ENCODE measurements at places on chromosomes 7 and 10.

- no peak for DNase-seq
These were observed 374.4 kb downstream of the BBS9 start for GRCh38 chr7:33503736-33504135.

DNA sequence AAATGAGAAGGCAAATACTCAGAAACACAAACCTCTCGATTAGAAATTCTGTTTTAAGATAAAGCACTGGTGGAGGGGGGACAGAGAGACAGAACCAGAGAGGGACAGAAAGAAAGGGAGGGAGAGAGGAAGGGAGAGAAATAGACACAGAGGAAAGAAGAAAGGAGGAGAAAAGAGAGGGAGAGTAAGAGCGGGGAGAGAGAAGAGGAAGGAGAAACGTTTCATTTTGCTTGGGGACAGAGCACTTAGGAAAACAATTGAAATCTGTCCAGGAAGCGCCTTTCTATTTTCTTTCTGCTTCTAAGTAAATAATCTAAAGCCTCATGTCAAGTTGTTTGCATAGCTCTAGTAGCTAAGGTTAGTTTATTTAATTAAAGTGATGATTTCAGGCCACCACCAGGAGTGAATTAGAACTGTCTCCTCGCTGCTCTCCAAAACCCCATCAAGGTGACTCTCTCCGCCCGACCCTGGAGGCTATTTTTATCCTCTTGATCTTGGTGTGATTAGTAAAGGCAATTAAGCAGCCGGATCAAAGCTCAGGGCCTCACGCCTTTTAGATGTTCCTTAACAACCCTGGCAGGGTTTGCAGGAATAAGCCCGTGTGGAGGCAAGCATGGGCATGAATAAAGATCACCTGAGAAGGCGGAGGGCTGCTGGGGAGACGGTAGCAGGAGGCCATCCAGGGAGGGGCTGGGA, 73.4 kb upstream of the INSIG1 start:
- DNase-seq: no peak

- DNase-seq: no peak
These were observed 129.9 kb downstream of the ZNF92 start for GRCh38 chr7:65503434-65504152.

GRCh38 chr7:84469034-84469433, 274.4 kb upstream of the SEMA3A start:
- no peak for DNase-seq

DNA sequence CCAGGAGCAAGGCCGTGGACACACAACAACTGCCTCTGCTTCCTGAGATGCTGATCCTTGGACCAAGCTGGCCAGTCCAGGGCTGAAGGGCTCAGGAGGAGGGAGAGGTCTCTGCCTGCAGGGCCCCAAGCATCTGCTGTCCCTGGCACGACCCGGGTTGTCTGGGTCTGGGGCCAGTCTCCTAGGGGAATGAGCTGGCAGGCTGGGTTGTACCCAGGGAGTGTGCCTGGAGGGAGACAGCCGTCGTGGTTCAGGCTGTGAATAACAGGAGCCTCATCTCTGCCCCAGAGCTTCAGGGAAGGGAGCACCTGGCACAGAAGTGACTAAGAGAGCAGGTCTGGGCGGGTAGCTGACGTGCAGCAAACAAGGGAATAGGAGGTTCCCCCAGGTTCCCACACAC, 17.9 kb upstream of the SERPINE1 start:
- no peak for DNase-seq

DNA sequence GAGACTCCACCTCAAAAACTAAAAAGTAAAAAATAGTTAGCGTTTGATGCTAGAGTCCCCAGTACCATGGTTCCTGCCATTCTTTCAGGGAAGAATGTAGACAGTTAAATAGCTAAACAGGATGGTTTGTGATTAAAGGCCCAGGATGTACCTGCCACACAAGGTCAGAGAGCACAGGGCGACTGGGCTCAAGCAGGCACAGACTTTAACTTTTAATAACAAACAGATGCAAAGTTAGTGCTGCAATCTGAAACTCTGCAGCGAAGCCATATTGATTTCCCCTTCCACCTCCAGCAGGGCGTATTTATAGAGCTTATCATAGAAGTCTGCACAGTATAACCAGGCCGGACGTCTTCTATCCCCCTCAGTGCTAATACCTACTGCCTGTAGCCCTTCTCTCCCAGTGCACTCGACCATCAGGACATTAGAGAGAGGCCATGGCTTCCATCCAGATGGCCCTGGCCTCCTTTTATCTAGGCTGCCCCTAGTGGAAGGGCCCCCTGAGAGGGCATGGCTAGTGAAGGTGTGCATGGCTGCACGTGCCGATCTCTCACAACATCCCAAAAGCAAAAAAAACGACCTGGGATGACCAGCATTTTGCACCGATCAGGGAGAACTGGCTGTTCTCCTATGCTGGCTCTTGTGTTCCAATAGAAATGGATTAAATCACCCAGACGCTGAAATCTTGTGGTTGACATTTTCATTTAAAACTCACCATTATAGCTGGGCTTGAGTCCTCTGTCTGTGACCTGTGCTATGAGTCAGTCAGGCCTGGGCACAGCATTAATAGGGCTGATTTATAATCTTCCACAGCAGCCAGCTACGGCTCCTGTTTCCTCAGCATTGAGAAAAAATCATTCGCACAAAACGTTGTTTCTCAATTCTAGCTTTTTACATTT, 7.6 kb upstream of the BAG3 start:
- no peak for DNase-seq

DNA sequence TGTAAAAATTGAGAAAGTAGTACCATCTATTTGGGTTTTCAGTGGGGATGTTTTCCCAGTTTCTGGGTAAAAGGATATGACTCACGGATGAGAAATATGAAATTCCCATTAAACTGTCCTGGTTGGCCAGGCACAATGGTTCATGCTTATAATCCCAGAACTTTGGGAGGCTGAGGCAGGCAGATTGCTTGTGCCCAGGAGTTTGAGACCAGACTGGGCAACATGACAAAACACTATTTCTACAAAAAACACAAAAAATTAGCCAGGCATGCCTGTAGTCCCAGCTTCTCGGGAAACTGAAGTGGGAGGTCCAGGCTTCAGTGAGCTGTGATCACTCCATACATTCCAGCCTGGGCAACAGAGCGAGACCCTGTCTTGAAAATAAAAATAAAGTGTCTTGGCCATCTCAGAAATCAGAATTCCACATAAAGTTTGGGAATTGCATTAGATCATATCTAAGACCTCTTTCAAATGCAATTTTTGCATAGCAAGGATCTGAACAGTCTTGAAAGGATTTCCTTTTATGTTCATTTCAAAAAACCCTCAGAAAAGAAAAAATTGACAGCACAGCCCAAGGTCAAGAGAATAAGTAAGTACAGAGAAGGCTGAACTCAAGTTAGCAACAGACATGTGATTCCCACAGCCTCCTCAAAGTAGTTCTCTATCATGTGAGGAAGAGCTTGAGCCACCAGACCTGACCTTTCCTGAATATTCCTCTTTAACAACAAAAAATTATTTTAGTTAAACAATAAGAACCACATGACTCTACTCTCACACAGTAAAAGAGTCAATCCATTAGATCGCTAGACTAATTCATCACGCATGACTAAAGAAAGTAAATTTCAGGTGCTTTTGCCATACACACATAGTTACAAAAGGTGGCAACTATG, 141.5 kb upstream of the CAV2 start:
- DNase-seq: no peak

GRCh38 chr7:467393-467828, 52.2 kb downstream of the PDGFA start:
- no peak for DNase-seq

- no peak for DNase-seq
These were observed 21.6 kb upstream of the NUP205 start for GRCh38 chr7:135536150-135536549.

DNA sequence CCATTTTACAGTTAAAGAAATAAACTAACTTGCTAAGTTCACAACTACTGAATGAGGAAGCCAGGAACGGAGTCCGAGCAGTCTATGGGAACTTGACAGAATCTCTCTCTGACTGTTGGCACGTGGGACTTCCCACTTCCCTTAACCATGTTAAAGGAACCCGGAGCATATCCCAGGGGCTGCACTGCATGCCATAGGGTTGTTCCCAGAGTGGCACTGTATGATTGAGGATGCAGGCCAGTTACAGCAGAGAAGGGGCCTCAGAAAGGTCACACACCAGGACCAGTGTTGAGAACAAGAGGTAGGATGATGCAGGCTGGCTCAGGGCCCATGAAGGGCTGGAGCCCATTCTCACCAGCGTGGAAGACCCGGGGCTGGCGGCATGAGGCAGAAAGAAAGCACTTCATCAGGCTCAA, 201.8 kb downstream of the NSUN6 start:
- no peak for DNase-seq

- no peak for DNase-seq
These were observed 281.7 kb downstream of the FRMD4A start for GRCh38 chr10:14048930-14049613.

GRCh38 chr10:111551001-111551400, 474.2 kb downstream of the ADRA2A start:
- no peak for DNase-seq

GRCh38 chr7:150369748-150370501, 1.3 kb downstream of the REPIN1 start:
- DNase-seq: no peak

DNA sequence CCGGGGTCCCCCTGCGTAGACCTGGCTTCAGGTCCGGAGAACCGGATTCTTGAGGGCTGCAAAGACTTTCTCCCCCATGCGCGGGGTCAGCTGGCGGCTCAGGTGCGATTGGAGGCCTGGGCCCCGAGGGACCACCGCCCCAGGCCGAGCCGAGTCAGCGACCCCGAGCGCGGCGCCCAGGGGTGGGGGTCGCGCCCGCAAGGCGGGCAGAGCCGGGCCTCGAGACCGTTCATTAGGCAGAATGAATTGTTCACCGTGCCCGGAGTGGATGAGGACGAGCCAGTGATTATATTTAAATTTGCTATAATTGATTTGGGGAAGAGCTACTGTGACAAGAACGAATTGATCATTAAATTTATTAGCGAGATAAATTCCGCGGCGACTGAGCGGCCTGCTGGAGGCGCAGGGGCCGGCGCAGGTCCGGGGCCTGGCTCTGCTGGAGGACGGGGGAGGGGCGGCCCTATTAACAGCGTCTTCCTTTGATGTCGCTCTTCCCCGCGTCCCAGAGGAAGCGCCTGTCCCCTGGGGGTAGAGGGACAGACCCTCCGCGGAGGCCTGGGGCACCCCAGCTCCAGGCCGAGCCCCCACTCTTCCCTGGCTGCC, 7.5 kb downstream of the MNX1 start:
- DNase-seq: no peak

DNA sequence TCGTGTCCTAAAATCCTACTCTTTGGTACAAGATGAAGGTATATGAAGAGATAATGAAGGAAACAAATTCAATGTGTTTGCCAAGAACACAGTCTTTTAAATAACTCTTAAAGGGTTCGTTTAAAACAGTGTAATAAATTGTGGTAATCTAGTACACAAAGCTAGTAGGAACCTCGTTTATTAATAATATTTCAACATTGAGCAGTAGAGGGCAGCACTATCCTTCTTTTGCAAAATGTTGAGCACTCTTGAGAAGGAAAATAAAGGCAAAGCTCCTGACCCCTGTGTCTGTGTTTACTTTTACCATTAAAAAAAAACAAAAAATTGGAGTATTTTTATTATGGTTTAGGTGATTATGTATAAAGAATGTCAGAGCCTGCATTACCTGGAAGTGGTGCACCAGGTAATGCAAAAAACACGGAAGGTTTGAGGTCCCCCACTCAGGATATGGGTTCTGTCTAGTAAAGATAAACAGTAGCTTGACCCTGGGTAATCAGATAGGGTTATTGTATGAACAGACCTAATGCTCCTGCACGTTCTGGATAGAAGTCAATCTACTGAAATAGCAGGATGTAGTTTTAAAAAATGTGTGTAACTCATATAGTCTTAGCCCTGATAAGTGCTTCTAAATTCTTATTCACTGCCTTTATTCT, 5.7 kb upstream of the GOT1 start:
- no peak for DNase-seq

- no peak for DNase-seq
These were observed 119.5 kb downstream of the BAMBI start for GRCh38 chr10:28796606-28797512.

DNA sequence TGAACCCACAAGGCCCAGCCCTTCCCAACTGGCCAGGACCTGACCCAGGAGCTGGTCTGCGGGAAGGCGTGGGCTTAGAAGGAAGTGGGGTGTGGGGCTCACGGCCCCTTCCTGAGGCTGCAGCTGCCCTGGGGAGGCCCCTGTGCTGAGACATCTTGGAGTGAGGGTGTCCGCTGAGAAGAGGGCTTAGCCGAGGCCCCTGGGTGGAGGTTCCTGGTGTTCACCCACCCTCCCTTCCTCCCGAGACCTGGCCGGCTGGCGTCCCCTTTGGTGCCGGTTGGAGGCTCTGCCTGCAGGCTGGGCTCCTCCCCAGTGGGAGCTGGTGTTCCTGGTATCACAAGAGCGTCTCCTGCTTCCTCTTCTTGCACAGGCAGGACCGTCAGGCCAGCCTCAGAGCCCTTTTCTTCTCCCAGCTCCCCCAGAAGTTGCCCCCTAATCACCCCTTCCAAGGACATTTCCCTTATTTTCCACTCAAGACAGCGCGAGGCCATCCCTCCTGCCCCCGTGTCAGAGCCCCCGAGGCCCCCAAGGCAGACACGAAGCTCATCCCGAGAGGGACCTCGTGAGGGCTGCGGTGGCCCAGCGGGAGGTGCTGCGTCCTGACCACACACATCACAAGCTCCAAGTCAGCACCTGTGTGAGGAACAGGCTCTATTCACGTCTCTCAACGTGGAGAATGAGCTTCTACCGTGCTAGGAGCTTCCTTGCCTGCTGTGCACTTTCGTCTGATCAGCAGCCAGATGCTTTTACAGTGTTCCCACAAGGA, 25.1 kb upstream of the FAM20C start:
- DNase-seq: no peak

DNA sequence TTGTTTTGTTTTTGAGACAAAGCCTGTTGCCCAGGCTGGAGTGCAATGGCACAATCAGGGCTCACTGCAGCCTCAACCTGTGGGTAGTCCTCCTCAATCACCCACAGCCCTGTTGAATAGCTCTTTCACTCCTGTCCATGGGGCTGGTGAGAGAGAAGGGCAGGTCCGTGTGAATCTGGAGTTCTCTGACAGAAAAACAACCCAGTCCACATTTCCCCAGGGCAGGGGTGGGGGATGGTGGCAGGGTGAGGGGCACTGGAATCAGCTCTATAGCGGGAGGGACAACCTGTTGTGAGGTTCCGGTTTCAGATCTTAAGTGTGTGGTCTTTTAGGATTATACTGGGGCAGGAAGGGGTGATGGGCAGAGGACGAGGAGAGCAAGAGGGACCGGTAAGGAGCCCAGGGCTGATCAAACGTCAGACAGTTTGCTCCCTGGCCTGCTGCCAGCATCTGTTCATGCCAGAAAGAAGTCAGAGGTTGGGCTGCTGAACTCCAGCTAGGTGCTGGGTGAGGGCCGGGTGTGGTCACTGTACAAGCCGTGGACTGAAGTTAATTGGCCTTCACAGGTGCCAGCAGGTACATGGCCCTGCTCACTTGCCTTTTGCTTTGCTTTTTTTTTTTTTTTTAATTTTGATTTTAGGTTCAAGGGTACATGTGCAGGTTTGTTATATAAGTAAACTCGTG, 33.2 kb upstream of the MKRN1 start:
- DNase-seq: no peak

- DNase-seq: no peak
These were observed 82.9 kb downstream of the WDFY4 start for GRCh38 chr10:48767373-48768143.

GRCh38 chr7:116354546-116355423, 144.4 kb downstream of the TES start:
- DNase-seq: no peak
